ENCODE measurements at places on chromosomes 7 and 10.

DNA sequence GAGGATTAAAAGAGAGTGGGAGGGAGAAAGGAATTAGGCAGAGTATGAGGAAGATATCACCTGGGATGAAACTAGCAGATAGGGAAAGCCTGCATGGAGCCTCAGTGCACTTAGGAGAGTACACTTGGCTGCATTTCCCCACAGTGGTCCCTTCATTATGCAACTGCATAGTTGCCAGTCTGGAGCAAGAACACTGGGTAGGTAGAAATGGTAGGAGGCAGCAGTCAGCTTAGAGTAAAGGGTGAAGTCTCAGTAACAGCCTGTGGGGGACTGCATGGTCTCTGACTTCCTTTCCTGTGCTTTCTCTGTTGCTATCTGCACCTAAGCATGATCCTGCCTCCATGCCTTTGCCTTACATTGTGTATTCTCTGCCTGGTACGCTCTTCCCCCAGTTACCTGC lies 14.0 kb upstream of the PCGF5 start:
- DNase-seq, result no peak

DNA sequence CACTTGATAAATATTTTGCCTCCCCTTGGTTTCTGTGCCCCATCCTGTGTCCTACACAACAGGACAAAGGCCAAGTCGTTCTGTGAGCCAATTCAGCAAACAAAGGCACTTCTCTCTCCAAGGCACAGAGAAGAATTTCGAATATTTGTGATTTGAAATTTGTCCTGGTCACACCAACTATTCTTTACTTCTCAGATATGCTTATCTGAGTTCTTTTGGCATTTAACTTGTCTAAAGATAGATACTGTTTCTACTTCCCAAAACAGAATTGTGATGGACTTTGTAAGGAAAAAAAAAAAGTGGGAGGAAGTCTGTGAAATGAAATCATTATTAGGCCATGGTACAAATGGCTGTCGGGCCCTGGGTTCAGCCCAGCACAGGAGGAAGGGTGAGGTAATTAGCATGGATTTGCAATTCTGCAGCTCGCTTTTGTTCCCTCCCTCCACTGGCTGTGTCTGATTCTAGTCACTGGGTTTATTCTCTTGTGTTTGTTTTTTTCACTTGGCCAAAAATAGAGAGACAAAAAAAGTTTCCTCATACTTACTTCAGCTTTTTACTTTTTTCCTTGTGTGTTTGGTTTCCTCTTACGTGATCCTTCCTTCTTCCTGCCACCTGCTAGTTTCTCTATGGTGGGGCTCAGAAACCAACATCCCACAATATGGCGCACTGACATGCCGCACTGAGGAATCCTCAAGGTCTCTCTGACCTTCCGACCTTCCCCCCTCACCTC lies 108.2 kb upstream of the MKLN1 start:
- peak; percentile 38 for DNase-seq

GRCh38 chr10:74333174-74333573 lies 182.2 kb downstream of the ADK start:
- no peak for DNase-seq

DNA sequence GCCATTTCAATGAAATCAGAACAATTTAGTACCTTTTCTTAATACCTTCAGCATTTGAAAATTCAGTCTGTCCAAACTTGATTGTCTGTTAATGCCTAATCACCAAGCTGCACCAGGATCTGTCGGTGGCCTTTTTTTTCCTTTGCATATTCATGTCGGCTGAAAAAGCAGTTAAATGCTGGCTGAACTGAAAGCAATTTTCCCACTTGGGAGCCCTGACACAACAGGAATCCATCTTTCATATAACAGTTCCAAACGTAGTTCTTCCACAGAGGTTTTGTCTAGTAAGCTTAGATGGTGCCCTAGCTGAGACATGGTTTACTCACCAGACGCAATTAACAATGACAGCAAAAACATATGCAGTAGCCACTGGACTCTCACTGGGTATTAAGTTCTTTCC lies 83.6 kb upstream of the CHCHD3 start:
- DNase-seq, result no peak

GRCh38 chr7:77783545-77783944 lies 14.7 kb downstream of the TMEM60 start:
- no peak for DNase-seq

- no peak for DNase-seq
Measured at GRCh38 chr7:132321387-132321786, 254.9 kb downstream of the PLXNA4 start.

GRCh38 chr7:98557538-98558031 lies 59.5 kb upstream of the NPTX2 start:
- no peak for DNase-seq

- no peak for DNase-seq
Measured at GRCh38 chr7:17038783-17039170, 157.0 kb upstream of the AGR3 start.

DNA sequence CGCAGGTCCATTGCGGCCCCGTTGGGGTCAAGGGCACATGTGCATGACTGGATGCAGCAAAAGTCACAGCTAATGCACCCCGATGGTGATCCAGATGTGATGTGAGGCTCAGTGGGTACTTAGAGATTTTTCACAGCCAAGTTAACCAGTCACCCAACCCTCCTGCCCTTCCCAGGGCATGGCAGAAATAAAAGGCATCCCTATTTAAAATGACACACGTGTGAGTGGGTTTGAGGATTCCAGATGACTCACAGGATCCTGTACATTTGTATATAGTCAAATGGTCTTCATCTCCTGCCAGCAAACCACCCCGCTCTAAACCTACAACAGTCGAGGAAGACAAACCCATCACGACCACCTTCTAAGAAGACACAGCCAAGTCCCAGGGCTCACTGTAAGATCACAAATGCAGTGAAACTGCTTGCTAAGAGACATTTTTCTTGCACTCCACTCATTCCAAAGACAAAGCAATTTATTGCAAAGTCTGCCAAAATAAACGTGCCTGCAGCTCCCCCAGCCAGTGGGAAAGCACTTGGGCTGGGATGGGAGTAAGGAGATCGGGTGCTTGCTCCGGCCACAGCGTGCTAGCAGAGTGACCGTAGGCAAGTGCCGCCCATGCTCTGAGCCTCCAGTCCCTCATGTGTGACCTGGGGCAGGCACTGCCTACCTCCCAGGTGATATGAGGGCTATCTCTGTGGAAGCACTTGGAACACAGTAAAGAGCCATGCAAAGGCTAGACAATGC lies 86.6 kb upstream of the MACROH2A2 start:
- DNase-seq, result no peak

DNA sequence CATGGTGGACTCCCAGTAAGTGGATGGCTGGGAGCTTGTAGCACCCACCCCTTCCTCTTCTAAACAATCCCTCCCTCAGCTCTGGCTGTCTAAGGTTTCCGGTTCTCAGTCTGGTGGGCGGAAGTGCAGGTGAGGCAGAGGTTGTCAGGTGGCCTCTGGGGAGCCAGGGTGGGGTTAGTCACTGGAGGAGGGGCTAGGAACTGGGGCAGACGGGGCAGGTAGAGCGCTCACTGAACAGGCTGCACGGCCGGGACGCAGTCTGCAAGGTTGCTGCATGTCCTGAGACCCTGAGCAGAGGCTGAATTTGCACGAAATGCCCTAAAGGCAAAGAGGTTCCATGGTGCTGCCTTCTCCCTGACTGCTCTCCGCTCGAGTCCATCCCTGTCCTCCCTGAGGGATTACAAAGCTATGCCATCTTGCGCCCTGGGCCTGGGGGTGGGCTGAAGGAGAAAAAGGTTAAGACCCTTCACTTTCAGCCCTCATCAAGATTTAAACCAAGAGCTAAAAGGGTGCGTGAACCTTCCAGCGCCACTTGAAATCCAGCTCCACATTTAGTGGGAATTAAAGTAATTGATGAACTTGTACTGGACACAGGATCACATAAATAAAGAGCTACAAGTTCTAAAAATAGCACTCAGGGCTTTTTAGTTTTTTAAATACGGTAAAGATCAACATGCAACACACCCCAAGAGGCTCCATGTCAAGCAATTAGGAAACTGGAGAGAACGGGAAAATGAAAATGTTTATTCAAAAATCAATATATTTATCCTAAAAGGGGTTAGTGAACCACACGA lies 62.3 kb upstream of the CTBP2 start:
- DNase-seq, result no peak

- DNase-seq, result no peak
Measured at GRCh38 chr7:150968734-150969372, 9.3 kb downstream of the KCNH2 start.

GRCh38 chr10:43692051-43692825 lies 43.6 kb upstream of the ZNF32 start:
- no peak for DNase-seq

DNA sequence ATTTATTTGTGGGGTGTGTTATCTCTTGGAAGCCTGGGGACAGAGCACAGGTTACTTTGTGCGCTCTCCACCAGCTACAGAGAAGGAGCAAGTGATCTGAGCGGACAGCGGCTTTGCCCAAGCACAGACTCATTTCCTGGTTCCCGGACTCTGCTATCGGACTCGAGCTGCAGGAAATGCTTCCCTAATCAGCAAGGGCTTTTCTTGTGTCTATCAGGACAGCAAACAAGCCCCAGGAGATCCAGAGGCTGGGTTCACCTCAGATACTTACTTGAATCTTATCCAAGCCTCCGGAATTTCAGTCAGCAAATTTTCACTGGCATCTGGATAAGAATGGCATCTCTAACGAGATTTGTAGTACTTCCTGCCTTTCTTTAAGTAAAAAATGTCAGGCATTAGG lies 27.8 kb downstream of the MRC1 start:
- DNase-seq, result no peak

DNA sequence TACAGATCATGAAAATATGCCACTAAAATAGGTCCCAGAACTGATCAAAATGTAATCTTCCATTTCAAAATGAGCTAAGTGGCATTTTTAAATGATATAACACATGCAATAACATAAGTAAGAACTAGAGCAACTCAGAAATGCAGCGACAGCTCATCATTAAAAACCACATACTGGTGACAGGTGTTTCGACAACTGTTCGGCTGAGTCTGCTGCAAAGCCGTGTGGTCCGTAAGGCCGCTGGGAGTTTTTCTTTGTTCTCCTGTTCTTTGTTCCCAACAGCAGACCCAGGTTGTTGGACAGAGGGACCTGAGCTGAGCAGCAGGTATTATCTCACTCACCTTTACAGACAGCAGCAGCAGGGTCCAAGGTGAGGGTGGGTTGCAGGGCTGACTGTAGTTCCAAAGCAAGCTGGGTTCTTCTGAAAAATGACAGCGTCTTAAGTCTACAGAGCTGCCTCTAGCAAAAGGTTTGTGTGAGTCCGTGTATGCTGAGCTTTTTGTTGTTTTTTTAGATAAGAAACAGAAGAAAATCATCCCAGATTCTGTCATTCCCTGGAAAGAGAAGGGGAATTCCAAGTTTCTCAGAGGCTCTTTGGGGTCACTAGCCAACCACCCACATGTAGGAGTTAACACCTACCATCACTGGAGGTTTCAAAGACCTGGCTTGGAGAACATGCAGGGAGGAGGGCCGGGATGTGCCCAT lies 45.4 kb upstream of the MACROH2A2 start:
- DNase-seq, result no peak

GRCh38 chr7:8204339-8205030 lies 57.5 kb downstream of the ICA1 start:
- DNase-seq, result no peak

DNA sequence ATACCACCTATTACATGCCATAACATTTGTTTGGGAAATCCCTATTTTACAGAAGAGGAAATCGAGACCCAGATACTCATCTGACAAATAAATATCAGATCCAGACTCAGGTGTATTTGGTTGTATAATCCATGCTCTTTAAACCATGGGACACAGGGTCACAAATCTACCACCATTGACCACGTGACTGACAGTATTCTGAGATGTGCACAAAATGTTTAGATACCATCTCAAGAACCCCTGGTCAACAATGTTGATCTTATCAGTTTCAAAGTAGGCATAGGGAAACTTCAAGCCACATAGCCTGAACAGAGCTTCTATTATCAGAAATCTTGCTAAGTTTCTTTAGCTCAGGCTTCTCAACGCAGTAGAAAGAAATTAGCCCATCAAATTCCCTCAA lies 93.6 kb downstream of the ICA1 start:
- no peak for DNase-seq

GRCh38 chr7:24718977-24719491 lies 38.2 kb downstream of the GSDME start:
- no peak for DNase-seq

GRCh38 chr7:102295346-102296178 lies 8.9 kb downstream of the SH2B2 start:
- DNase-seq, result no peak

- DNase-seq, result no peak
Measured at GRCh38 chr7:69615685-69616084, 17.4 kb downstream of the AUTS2 start.

DNA sequence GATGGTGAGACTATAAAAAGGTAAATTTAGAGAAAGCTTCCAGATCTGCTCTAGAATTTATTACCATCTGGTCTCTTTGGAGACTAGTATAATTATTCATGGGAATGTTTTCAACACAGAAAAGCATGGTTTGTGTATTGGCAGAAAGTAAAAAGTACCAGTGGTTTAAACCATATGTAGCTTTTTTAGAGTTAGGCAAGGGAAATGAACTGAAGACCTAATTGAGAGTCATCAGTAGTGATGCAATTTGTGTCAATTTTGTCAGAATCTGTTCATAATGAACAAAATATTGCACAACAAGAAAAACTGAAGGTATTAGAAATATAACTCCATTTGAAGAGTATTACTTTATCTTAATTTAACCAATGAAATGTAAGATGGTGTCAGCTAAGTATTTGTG lies 181.4 kb downstream of the ADK start:
- DNase-seq, result no peak
